H4 (cell line): ENCODE measurements at places on chromosomes 12 and 14. TPM values are rescaled to one million over a fixed set of nuclear protein-coding genes. Genes with fewer than 3 reads are reported as not detected.
A peak's percentile ranks its signal among the peaks of the same experiment; 100 is the strongest.

DNA sequence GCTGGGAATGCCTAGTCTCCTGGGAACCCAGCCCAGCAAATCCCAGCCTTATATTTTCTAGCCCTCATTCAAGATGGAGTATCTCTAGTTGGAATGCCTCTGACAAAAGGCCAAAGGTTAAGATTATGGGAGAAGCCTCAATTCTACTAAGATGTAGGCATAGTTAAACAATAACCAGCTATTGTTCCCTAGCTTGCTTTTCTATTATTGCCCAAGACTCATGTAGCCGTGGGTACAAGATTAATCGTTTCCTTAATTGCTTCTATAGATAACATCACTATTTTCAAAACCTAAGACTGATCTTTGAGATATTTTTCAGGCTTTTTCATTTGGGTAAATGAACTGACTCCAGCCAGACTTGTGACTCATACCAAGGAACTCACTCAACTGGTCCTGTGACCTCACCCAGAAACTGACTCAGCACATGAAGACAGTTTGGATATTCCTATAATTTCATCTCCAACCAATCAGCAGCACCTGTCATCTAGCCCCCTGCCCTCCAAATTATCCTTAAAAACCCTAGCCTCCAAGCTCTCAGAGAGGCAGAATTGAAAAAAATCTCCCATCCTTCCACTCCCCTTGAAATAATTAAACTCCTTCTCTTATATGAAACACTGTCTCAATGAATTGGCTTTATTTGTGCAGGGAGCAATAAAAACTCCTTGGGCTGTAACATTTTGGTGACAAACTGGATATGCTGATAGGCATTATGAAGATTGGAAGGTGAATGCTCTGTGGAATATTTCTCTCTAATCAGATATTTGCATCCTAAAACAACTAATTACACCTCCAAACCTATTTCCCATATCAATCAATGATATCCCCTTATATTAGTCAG is 589.0 kb downstream of the C12orf50 start:
- DNase-seq, result peak; percentile 81

DNA sequence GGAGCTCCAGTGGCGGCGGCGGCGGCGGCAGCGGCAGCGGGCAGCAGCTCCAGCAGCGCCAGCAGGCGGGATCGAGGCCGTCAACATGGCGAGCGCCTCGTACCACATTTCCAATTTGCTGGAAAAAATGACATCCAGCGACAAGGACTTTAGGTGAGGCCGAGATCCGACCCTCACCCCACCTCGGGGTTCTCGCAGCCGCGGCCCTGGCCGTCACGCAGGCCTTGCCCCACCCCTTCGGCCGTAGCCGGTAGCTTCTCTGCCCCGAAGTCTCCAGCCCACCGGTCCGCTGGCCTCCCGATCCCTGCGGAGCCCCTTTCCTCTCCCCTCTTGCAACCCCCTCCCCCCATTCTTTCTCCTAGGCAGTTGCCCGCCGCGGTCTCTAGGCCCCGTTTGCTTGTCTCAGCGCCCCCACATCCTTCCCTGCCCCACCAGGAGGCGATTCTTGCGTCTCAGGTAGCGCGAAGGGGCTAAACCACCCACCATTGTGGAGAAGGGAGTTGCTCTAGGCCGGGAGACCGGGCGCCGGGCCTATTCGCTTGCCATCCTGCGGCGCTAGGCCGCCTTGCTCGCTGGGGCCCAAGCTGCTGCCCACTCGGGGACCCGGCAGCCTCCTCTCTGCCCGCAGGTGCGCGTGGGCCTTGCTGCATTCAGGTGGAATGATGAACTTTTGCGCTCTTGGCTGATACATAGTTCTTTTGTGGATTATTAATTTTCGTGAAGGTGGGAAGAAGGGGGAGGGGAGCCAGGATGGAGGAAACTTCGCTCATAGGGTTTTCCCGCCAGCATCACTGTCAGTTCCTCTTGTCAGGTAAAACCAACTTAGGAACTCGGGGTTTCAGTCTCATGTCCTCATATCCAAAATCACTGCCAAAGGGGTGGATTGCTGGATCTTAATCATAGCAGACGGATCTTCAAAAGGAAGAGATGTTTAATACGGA is 745 bp downstream of the CAND1 start:
- DNase-seq, result peak; percentile 13

GRCh38 chr12:46886541-46887041 is 60.8 kb upstream of the SLC38A4 start:
- DNase-seq, result peak; percentile 12

GRCh38 chr12:39490500-39491282 is 47.8 kb upstream of the KIF21A start:
- DNase-seq, result no peak

- DNase-seq, result no peak
These were observed 172.4 kb upstream of the GRIN2B start for GRCh38 chr12:14153803-14154202.

LMO3 gene
- 0.27 and 2.9 TPM in 2 replicates for total RNA-seq

DNA sequence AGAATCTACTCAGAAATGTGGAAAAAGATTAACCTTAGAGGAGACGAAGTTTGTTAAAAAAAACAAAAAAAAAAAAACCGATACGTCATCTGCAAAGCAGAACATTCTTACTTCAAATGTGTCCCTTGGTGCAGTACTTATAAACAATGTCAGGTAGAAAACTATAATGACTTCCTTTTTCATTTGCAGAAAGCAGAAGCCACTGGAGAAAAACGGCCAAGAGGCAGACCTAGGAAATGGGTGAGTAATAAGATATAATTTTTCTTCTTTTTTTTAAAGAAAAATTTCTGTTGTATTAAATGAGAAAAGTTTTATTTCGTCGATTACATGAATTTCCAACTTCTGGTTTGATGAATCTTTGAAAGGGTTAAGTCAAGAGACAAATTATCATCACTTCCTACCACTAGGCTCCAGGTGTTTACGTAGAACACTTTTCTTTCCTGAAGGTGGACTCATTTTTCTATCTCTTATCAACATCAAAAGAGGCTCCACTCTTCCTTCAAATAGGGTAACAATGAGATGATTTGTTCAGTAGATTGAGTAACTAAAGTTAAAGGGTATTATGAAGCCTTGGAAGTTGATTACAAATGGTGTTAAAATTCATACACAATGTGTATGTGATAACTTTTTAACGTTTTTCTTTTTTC is 14.2 kb downstream of the HMGA2 start:
- DNase-seq, result no peak

DNA sequence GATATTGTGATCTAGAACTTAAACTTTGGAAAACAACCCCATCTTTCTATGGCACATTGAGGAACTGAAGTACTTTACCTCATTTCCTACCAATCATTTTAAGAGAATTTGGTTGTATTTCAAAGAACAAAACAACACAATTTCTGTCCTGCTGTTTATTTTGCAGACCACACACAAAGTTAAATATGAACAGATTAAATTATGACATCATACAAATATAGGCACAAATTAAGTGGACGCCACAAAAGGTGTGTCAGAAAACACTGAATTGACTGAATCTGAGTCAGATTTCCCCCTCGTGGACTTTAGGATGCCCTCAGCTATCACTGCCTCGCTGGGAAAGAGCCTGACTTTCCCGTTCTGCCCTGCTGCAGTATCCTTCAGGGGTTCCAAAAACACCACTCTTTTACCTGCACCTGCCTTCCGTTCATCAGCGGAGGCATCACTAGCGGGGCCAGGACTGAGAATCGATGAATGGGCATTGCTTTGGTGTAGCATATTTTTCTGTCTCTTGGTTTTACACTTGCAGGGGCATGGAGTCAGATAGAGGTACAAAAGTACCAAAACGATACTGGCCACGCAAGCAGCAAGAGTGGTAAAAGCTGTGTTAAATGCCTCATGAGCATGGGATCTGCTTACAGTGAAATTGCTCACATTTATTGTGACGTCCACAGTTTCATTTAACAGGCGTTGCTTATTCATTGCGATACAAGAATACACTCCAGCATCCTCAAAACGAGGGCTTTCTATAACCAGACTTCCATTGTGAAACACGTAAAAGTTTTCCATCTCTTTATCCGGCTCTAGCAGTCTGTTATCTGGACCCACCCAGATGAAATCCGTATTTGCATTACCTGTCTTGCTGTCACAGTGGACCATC is 2.0 kb upstream of the PCED1B start:
- no peak for DNase-seq

CDCA3 gene
- total RNA-seq, result 75.3 and 101 TPM in 2 replicates

DNA sequence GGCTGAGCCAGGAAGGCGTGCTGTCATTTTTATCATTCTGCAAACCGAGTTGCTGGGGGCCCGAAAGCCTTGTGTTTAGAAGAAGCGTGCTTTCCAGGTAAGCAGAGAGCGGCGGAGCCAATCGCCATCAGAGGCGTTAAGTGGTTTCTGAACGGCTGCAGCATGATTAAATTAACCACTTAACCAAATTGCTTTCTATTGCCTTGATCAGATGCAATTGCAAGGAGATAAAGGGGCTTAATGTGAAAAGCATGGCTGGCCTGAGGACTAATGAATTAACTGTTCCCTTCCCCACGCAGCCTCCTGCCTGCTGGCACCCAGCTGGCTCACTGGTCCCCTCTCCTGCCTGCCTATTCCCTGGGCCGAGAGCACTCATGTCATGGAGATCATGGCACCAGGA is 36.6 kb upstream of the CHGA start:
- no peak for DNase-seq

- peak; percentile 82 for DNase-seq
These were observed 1.0 kb downstream of the ELK3 start for GRCh38 chr12:96194971-96195844.

DNA sequence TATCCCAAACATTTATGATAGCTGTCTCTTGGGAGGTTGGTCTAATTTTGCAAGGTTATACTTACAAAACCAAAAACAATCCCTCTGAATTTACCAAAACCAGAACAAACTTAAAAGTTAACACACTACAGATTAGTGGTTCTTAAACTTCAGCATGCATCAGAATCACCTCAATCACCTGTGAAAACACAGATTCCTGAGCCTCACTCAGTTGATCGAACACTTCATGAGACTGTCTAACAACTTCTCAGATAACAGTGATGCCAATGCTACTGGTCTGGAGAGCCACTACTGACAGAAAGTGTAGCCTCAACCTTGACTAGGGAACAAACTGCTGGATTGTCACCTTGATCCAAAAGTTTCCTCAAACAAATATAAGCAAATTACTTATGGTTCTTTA is 44.2 kb downstream of the ATP2B1 start:
- no peak for DNase-seq

ASB8 gene
- total RNA-seq, result 22.6 and 37.1 TPM in 2 replicates

GRCh38 chr12:56766535-56766934 is 3.4 kb downstream of the HSD17B6 start:
- no peak for DNase-seq

RPL10L gene
- not detected in 2 replicates for total RNA-seq

GRCh38 chr14:71235875-71236274 is 328.6 kb downstream of the PCNX1 start:
- no peak for DNase-seq
